Prostate gland (tissue), 2 donors: ENCODE measurements at places on chromosomes 4 and X.

DNA sequence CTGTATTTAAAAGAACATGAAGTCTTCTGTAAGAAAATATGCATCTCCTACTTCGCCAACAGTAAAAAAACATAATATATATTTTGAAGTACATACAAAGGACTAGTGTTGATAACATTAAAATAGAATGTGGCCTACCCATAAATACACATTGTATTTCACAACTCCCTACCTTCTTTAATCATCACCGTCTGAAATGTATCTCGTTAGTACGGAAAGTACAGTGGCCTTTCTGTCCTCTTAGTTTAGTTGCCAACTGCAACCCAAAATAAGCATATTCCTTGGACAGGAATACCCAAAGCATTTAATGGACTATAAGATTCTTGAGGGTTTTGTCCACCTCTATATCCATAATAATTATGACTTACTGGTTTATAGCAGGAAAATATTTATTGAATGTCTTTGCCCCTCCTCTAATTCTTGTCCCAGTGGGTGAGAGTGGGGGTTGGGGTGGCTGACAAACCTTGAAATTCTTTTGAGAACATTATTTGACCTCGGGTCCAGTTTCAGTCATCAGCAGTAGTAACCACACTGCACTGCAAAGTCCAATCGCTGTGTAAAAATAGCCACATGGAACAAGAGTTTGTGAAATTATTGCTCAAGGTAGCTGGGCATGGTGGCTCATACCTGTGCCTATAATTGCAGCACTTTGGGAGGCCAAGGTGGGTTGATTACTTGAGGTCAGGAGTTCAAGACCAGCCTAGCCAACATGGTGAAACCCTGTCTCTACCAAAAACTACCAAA, 474.5 kb downstream of the KLHL13 start:
- no peak for DNase-seq

GRCh38 chr4:132240081-132240480, 909.0 kb upstream of the PCDH10 start:
- no peak for DNase-seq

GRCh38 chrX:13855689-13856450, 39.0 kb upstream of the GPM6B start:
- DNase-seq = no peak

DNA sequence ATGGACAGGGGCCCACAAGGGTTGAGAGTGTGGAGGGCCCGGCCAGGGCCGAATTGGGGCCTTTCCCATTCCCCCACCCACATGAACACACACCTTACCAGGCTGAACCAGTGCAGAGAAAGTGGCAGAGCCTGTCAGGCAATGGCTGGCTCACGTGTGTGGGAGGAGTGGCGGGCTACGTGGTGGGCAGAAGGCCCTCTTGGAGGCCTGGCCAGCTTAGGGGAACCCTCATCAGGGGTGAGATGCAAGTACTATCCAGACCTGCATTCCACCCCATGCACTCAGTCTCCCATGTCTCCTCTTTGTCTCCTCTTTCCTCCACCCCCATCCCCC, 965 bp downstream of the TCEAL4 start:
- DNase-seq = peak; percentile 46

DNA sequence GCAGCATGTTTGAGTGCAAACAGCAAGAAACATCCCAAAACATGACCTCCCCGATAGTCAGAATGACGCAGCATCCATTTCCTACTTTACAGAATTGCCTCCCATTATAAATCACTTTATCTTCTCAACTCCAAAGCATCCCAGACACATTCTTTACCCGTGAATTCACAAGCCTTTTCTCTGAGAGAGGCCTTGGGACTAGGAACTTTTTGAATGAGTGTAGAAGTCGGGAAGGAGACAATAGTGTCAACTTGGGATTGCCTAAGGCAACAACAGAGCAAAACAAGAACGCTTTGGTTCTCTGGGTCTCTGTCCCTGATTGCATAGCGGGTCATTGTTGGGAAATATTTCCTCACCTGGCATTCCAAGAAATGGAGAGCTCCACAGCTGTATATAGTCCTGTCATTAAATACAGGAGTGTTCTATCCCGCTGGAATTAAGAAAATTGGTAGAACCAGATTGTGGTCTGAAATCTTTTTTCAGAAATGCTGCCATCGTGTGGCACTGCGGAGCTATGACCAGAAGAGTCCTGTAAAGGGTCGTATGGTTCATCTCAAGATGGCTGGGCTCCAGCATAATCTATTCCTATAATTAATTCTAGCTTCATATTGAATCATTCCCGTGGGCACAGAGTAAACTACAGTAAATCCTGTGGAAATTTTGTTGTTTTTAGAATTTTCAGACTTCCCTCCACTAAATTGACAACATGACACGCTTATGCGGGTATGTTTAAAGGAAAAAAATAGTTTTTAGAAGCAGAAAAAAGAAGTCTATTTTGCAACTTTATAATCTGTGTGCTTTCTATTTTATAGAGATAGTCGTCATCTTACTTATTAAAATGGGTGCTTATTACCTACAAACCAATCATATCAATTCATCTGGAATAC, 2.0 kb upstream of the SPP1 start:
- no peak for DNase-seq

DNA sequence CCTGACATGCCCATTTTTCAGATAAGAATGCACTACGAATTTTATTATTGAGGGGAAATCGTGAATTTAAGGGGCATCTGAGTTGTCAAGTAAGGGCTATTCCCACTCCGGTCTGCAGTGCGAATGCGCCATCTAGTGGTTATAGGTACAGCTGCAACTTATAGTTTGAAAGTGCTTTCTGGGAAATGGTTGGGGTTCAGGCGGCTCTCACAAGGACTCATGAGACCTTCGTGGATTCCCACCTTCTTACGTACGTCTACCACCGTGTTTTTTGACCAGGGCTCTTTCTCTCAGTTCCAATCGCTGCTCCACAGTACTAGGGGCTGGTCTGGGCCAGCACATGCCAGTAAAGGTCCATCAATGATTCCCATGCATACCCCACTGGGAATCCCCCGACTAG, 12.3 kb downstream of the MSL3 start:
- DNase-seq = peak; percentile 14

GRCh38 chr4:183838987-183839712, 66.0 kb upstream of the STOX2 start:
- no peak for DNase-seq

DNA sequence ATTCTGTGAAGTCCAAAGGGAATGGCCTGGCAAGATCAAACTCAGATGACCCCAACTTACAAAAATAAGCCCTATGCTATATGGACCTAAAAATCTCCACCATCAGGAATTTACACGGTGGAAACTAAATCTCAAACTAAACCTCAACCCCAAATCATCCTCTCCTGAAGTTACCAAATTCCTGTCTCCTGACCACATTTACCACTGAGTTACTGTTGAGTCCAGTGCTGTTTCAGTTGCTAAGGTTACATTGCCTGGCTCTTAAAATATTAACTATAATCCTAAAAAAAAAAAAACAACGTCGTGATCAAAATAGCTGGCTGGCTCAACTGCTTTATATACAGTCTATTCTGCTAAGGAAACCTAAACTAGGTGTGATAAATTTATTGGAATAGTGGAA, 315.2 kb upstream of the SLIT2 start:
- no peak for DNase-seq

DNA sequence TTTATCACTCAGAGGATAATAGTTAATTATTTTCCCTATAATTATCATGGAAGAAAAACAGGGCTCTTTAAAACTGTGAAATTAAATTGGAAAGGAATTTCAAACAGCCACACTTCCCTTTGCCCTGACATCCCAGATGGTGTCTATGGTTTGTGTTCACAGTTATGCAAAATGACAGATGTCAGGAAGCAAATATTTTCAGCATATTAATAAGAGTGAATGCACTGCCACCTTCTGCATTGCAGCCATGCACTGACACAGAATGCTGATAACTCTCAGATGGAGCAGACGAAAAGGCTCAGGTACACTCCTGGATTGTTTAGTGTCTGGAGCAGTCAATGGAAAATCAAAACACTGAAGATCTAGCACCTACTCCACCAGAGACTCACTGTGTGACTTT, 57.6 kb downstream of the RWDD4 start:
- DNase-seq = no peak

- no peak for DNase-seq
These were observed 15.2 kb upstream of the RUFY3 start for GRCh38 chr4:70706516-70706915.

DNA sequence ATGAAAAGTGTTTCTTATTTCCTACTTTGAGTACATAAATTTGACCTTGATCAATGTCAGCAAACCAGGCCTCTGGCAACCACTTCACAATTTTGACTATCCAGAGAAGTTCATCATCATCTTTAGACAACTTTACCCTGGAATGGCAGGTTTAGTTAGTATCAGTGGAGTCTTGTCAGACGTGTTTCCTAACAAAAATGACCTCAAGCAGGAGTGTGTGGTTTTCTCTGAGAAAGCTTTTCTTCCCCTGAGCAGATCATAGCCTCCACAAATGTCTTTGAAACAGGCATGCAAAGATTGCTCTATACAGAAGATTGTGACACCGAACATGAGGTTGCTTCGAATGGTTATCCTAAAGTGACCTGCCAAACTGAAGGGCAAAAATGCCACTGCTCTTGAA, 642.3 kb downstream of the RPA4 start:
- DNase-seq = no peak
